ENCODE measurements at places on chromosomes 4 and X.

DNA sequence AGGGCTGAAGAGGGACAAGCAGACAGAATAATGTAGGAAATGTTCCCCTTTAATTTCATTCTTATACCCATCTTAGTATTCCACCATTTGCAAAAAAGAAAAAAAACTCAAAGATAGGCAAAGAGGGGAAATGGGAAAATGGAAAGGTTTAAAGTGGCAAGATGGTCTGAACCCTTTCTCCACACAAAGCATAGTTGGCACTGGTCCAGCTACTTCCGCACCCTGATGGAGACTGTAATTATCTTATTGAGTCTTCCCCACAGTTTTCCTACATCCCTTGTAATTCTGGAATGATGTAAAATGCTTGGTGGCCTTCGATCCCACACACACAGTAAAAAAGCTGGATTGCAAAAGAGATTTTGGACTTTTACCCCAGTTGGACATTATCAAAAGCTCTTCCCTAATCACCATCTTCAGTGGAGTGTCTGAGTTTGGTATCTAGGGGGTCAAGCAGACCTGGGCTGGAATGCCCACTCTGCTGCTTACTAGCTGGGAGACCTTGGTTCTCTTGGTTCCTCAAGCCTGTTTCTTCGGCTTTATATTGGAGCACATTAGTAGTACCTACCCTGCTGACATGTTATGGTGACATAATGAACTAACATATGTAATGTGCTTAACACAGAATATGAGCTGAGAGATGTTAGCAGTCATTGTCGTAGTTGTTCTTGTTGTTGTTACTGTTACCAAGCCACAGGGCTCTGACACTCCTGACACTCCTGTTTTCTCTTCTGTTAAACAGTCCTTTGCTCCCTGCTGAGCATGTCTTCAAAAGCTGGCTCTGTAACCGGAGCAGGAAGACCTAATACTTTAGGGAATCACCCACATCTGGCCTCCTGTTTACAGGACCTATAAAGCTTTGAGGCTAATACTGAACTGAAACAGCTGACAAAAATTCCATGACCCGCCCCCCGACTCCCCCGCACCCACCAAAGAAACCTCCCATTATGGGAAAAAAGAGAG is 4.7 kb downstream of the SRPX2 start:
- DNase-seq: no peak

GRCh38 chr4:127212701-127213100 is 420.1 kb upstream of the INTU start:
- DNase-seq: no peak

DNA sequence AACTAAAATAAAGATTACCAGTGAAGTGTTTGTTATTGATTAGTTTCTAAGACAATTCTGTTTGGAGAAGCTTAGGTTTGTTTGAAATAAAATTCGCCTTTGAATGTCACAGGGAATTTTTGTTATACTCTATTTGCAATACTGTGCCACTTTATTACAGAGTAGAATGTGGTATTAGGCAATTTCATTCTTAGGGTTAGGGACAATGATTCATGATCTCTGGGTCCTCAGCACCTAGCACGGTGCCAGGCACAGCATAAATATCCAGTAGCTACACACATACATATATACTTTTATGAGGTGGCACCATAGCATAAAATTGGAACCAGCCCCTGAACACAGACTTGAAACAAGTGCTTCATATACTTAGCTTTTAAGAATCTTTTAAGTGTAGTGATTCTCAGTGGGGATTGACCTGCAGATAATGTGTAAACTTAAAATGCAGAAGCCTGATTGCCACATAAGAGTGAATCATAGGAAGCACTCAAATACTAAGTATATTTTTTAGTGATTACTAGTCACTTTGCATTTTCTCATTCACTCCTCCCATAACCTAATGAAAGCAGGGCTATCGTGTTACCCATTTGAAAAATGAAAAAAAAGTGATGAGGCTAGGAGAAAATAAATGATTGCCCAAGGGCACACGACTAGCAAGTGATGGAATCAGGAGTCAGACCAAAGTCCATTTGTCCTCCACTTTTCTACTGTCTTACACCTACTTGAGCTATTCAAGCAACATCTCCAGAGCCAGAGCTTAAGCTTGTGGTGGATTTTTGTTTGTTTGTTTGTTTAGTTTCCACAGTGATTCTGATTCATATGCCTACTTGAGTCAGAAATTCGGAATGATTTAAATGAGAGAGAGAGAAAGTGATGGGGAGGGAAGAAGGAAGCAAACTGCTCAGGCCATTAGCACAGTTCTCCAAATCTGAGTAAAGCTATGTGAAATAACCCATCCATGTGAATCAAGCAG is 366.0 kb upstream of the FGF13 start:
- DNase-seq: no peak

GRCh38 chr4:41174444-41174843 is 39.9 kb downstream of the APBB2 start:
- DNase-seq: no peak

DNA sequence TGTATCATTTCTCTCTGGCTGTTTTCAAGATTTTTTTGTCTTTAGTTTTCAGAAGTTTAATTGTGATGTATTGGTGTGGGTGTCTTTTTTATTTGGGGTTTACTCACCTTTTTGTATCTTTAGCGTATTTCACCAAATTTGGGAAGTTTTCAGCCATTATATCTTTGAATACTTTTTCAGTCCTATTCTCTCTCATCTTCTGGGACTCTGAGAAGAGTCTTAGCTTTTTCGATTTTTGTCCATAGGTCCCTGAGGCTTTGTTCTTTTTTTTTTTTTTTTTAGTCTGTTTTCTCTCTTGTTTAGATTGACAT is 23.8 kb downstream of the KDM6A start:
- DNase-seq: no peak

DNA sequence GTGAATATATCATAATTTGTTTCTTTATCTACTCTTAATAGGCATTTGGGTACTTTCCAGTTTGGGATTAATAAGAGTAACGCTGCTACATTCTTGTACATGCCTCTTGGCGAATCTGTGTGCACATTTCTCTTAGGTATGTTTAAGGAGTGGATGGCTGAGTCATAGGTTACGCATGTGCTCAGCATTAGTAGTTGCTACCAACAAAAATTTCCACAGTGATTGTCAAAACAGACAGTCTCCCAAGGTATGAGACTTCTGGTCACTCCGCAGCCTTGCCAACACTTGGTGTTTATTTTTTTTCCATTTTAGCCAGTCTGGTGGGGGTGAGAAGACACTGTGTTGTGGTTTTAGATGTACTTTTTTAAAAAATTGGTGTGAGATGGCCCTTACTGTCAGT is 44.6 kb downstream of the FGFBP1 start:
- no peak for DNase-seq

- no peak for DNase-seq
Measured at GRCh38 chr4:80709082-80709869, 321.2 kb upstream of the BMP3 start.

DNA sequence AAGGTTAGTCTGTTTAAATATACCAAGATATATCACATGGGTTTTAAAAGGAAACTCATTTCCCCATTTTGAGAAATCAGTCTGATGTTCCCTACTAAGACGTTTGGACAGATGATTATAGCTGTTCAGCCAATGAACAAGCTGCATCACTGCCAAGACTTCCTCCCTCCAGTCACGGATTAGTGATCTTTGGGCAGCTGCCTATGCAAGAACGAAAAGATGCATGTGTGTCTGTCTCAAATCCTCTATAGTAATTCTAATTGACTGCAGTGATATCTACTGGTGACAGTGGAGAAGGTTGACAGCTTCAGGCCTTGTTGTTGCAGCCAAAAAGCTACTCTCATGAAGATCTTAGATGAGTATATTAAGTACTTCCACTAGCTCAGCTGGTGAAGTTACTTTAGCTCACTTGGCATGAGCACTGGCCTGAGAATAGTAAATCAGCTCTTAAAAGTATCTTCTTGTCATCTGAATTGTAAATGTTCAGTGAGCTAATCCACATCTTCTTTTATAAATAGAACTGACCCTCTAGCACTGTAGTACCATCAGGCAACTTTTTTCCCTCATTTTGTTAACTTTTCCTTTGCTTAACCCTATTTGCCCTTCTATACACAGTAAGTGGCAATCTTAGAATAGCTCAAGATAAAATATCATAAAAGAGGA is 134.5 kb upstream of the PCDH10 start:
- DNase-seq: no peak

- no peak for DNase-seq
Measured at GRCh38 chr4:173405840-173406606, 7.1 kb upstream of the SCRG1 start.

- no peak for DNase-seq
Measured at GRCh38 chr4:169617306-169617705, 3.1 kb upstream of the CLCN3 start.

DNA sequence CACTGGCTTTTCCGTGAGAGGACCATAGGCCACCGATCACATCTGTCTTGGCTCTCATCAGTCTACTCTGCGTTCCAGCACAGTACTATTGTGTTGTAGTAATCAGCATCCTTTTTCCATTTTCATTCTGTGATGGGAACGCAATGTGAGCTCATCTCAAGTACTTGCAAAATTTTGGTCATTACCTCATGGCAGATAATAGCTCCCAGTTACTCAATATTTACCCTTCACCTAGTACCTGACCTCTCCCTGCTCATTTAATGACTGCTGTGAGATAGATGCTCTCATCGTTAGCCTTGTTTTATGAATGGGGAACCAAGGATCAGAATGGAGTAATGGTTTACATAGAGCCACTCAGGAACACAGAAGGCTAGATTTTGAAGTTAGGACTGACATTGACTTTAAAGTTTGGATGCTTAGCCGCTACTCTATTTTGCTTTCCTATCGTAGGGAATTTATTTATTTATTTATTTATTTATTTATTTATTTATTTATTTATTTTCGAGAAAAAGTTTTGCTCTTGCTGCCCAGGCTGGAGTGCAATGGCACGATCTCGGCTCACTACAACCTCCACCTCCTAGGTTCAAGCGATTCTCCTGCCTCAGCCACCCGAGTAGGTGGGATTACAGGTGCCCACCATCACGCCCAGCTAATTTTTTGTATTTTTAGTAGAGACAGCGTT is 6.5 kb upstream of the GPR101 start:
- DNase-seq: no peak

DNA sequence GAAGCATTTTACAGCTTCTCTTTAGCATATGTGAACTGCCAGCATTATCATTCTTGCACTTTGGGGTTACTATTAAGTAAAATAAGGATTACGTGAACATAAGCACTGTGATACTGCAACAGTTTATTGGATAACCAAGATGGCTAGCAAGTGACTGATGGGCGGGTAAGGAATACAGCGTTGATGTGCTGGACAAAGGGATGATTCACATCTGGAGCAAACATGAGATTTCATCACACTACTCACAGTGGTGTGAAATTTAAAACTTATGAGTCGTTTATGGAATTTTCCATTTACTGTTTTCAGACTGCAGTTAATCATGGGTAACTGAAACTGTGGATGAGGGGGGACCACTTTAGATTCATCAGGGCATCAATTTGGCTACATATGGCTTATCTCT is 16.0 kb downstream of the NBDY start:
- no peak for DNase-seq

GRCh38 chrX:153989973-153990655 is 17.6 kb downstream of the TMEM187 start:
- no peak for DNase-seq

- no peak for DNase-seq
Measured at GRCh38 chr4:76296286-76296820, 10.2 kb upstream of the STBD1 start.

DNA sequence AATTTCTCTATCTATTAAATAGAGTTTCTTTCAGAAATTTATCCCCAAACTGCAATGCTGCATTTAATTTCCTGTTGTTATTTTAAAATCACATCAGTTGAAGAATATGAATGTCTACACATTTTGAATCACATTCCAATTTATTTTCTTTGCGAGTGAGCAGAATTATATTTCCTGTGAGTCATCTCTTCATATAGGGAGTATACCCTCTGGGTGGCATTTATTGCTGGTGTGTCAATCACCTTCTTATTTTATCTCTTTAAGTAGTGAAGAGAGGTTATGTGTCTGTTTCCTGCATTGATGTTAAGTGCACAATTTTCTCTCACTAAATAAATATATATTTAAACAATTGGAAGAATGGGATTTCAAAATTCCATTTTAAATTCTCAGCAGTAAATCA is 511.0 kb upstream of the ATOH1 start:
- no peak for DNase-seq

All from GOT3 (cell line).